ENCODE measurements at places on chromosomes 1 and 21.

GRCh38 chr1:93703643-93704042, 22.0 kb upstream of the BCAR3 start:
- peak; percentile 19 for DNase-seq

- DNase-seq, result no peak
Measured at GRCh38 chr1:48054232-48054631, 57.0 kb upstream of the TRABD2B start.

GRCh38 chr1:38213646-38214434, 167.2 kb upstream of the POU3F1 start:
- DNase-seq, result no peak

DNA sequence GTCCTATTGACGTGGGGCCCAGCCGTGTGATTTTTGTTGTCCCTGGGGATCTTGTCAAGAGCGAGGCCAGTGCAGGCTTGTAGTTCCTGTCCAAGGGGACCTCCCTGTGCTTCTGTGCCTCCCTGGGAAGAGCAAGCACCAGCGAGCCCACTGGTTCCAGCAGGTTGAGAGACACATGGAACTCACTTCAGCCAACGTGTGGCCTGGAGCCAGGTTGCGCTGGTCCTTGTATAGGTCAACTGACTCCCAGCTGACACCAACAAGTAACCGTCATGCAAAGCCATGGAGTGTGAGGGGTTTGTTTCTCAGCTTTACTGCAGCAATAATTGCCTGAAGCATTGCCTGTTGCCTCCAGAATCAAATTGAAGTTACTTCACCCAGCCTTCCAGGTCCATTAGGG, 63.0 kb downstream of the DISP3 start:
- no peak for DNase-seq

DNA sequence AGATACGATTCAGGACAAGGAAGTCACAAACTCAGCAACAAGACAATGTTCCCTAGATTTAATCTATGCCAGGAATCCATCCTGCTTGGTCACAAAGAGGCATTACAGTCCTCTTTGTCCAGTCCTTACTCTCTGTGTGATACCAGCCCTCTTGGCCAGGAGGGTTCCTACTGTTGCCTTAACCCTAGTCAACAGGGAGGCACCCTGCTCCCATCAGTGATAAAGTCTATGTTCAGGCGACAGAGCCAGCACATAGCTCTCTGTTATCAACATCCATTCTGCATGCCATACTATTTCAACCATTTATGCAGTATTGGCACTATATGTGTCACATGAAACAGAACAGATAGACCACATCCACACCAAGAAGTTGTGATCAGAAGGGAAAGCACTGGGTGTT, 4.4 kb upstream of the NPL start:
- DNase-seq, result no peak

DNA sequence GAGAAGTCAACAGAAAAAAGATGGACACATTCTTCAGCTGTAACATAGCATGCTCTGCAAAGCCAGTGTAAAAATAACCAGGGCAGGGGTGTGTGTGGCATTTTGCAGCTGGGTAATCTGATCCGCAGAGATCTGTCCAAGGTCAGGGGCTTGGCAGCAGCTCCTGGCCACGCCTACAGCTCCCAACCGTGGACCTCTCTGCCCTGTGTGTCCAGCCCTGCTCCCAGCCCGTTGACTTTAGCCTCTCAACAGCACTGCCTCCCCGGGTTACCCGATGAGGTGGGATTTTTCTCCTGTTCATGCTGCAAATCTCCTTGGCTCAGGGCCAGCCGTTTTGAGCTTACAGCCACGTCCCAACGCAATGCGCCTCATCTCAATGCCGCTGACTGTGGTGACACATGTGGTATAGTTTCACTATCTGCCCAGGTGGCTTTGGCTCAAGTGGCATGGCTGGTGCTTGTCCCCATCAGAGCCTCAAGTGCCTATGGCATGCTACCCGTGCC, 68.1 kb downstream of the VWA5B1 start:
- DNase-seq, result peak; percentile 53

- no peak for DNase-seq
Measured at GRCh38 chr1:202631076-202631923, 79.0 kb downstream of the SYT2 start.

DNA sequence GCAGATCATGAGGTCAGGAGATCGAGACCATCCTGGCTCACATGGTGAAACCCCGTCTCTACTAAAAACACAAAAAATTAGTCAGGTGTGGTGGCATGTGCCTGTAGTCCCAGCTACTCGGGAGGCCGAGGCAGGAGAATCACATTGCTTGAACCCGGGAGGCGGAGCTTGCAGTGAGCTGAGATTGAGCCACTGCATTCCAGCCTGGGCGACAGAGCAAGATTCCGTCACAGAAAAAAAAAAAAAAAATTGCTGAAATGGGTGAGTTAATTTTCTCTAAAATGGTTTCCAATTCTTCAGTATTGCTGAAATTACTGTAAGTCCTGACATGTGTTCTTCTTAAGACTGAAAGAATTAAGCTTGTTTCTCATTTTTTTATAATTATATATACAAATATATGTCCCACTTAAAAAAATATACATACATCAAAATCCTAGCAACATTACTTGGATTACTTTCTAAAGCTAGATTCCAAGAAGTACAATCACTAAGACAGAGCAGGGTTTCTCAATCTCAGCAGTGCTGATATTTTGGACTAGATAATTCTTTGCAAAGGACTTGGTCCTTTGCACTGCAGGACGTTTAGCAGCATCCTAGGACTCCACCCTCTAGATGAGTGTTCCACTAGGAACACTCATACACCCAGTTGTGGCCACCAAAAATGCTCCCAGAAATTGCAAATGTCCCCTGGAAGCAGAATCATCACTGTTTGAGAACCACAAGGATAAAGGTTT, 24.8 kb downstream of the ZNHIT6 start:
- no peak for DNase-seq

- no peak for DNase-seq
Measured at GRCh38 chr1:171739656-171740055, 2.2 kb downstream of the VAMP4 start.
